Inflammatory macrophage (primary cell): ENCODE measurements at places on chromosomes 4 and X.

- no peak for DNase-seq
Measured at GRCh38 chrX:108246304-108246954, 154.9 kb downstream of the ATG4A start.

GRCh38 chrX:7218321-7219152 is 70.6 kb upstream of the PUDP start:
- DNase-seq = no peak

GRCh38 chrX:76172325-76172893 is 453 bp upstream of the PBDC1 start:
- no peak for DNase-seq

DNA sequence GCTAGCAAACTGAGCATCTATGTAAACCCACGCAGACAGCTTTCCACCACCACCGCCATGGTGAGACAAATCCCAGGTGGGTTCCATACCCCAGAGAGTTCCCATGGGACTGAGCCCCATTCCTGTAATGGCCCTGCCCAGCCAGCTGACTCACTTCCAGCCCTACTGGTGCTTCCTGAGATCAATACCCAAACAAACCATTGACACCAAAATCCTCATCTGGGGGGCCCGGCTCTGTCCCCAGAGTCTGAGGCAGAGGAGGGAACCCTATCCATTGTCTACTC is 30.1 kb upstream of the JAKMIP1 start:
- no peak for DNase-seq

DNA sequence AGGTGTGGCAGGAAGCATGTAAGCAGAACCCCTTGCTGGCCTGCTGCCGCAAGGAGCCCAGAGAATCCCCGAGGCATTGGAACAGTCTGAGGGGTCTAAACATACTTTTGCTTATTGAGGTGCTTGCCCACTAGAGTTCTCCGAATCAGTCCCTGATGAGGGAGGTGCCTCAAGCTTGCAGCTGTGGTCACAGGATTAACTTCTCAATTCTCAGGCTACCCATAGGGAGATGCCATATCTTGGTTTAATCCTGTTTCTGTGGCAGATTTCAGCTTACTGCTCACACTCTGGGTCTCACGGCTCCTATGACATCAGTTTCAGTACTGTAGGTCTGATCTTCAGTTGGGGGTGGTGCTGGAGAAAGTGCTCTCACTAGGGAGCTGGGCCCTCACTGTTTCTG is 39.9 kb downstream of the CCNG2 start:
- DNase-seq = peak; percentile 81

- no peak for DNase-seq
Measured at GRCh38 chrX:103756736-103757135, 19.9 kb upstream of the PLP1 start.

GRCh38 chrX:3461397-3462165 is 115.1 kb upstream of the MXRA5 start:
- peak; percentile 2 for DNase-seq

DNA sequence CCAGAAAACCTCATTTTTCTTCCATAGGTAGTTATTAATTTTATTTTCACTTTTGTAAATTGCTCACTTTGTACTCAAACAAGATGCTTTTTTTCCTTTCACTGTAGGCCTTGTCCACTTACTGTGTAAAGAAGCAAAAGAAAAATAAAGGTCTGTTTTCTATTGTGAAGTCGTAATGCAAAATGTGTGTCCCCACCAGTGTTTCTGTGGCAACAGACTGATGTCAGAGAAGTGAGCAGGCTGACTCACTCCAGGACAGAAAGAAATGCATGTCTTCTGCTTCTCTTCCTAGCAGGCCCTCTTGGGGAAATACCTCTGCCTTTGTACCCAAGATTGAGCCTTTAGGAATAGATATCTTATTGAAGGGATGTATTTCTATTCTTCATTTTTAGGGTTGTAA is 30.3 kb downstream of the INPP4B start:
- DNase-seq = peak; percentile 35

DNA sequence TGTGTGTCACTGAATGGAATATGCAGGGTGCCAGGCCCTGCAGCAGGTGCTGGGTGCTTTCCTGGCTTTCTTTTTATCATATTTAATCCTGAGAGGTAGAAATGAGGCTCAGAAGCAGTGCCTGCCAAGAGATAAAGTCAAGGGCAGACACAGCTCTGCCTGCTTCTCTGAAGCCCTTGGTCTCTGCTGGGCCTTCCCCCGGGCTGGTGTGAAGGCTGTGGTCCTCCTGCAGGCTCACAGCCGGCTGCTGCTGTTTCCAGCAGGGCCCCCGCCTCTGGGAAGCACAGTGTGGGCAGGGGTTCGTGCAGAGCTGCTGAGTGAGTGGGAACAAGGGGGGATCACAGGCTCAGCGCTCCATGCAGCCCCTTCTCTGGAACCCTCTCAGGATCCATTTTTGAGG is 49.6 kb downstream of the TBC1D14 start:
- no peak for DNase-seq

- peak; percentile 10 for DNase-seq
Measured at GRCh38 chr4:77586951-77587383, 18.7 kb upstream of the CXCL13 start.

DNA sequence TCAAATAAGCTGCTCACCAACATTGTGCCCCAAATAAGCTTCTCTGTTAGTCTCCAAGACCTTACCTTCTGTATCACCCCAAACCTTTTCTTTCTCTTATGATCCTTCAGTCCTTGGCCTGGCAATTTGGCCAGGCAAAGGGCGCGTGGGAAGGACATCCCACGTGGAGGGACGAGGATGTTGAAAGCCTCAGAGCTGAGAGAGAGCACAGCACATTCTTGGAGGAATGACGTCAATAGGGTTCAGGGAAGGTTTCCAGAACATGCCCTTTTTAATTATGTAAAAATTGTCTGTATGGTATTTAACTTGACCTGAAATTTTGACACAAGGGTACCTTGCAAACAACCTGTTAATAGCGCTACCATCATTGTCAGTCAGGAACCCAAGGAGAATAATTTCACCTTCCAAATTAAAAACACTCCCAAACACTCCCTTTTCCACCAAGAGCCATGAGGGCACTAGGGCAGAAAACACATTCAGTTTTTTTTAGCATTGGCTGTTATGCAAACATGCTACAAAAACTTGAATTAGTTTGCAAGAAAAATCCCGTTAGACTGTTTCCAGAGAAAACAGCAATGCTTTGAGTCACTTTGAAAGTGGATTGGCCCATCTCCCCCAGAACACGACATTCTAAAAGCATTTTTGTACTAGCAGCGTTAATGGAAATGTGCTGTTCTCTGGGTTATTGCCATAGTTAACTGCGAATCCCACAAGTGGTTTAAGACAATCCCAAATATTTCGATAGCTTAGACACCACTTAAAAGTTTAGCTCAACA is 183.2 kb upstream of the PUDP start:
- DNase-seq = no peak

DNA sequence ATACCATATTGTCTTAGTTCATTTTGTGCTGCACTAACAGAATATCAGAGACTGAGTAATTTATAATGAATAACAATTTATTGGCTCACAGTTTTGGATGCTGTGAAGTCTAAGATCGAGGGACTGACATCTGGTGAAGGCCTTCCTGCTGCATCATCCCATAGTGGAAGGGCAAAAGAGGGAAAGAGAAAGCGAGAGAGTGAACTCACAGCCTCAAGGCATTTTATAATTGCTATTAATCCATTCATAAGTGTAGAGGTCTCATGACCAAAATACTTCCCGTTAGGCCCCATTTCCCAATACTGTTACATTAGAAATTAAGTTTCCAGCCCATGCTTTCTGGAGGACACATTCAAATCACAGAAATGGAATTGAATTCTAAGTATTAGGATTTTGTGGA is 554.4 kb downstream of the TRAM1L1 start:
- DNase-seq = peak; percentile 22

- no peak for DNase-seq
Measured at GRCh38 chrX:55867181-55867651, 149.7 kb downstream of the RRAGB start.

DNA sequence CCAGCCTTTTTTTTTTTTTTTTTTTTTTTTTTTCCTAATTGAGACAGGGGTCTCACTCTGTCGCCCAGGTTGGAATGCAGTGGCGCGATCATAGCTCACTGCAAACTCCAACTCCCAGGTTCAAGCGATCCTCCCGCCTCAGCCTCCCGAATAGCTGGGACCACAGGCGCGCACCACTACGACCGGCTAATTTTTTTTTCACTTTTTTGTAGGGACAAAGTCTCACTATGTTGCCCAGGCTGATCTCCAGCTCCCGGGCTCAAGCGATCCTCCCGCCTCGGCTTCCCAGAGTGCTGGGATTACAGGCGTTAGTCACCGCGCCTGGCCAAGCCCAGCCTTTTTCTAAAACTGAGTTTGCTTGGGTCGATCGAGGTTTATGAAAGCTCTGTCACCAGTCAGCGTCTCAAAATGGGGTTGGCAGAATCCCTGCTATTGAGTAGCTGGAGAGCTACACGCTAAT is 1.3 kb upstream of the OTUD5 start:
- DNase-seq = no peak

- DNase-seq = no peak
Measured at GRCh38 chr4:177640864-177641263, 198.6 kb upstream of the AGA start.

DNA sequence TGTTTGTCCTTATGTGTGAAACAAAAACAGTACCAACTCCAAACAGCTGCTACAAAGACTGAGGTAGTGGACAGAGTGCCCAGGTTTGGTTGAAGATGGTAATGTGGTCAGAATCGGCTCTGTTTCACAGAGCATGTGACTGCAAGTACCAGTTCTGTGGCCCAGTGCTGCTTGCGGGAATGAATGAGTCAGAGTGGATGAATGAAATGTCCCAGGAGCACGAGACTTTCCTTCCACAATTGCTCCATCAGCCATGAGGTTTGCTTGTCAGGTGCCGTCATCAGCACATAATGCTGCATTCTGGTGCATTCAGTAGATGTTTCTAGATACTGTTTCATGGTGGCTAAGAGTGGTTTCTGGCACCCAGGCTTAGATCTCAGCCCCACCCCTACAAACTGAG is 84.2 kb downstream of the GPR143 start:
- DNase-seq = peak; percentile 0

DNA sequence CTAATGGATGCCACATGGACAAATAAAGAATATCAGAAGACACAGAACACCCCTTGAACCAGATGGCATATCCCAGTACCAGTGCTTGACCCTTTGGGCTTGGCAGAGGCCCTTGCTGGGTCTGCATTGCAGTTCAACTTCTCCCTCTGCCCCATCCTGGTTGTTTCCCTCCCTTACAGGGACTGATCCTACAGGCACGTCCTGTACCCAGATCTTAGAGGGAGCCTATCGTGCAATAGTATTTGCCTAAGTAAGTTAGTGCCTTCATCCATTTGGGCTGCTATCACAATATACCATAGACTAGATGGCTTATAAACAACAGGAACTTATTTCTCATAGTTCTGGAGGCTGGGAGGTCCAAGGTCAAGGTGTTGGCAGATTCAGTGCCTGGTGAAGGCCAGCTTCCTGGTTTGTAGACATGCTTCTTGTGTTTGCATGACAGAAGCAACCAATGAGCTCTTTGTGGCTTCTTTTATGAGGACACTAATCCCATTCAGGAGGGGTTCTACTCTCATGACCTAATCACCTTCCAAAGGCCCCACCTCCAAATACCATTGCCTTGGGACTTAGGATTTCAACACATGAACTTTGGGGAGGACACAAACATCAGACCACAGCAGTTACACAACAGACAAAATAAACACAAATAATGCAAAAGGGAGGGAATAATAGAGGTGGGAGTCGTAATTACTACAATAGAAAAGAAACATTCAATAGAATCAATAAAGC is 146.5 kb upstream of the MSX1 start:
- no peak for DNase-seq

DNA sequence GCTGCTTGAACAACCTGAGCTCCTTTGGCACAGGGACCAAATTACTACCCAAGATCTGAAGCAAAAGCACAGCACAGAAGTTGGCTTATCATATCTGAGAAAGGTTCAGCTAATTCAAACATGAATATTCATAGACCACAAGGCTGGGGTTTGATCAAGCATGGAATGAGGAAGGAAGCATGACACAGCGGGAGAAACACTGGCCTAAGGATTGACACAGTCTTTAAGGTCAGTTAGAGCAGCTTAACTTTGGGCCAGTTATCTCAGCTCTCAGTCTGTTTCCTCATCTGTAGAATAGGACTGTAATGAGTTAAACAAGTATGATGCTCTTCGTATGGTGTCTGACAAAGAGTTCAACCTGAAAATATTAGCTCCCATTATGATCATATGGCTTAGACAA is 88.5 kb upstream of the CBR4 start:
- peak; percentile 79 for DNase-seq
